ENCODE measurements at places on chromosomes 3 and 15.

DNA sequence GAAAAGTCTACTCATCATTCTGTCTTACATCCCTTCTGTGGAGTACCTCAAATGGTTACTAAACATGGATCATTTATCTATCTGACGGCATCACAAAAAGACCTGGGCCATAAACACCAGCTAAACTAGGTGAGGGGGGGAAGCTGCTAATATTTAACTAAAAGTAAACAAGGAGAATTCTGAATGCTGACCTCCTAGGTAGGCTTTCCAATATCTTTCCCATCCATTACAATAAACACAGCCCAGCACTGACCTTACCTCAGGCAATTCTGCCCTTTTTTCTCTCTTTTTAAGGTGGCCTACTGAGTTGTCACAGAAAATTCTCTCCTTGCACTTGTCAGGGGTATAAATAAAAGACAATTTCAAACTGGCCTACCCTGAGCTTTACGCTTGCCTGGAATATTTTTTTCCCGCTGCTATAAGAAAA, 33.1 kb downstream of the USF3 start:
- no peak for DNase-seq

DNA sequence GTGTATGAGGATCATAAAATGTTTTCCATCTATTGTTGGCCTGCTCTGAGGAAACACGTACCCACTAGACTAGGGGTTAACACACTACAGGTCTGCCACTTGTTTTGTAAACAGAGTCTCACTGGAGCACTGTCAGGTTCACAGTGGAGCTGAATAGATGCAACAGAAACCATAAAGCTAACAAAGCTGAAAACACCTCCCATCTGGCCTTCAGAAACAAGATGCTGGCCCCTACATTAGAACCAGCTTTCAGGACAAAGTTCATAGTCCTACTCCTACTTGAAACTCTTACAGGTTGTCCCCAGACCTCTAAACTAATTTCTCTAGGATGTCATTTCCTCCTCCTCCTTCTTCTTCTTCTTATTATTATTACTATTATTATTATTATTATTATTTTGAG, 42.3 kb downstream of the SNX4 start:
- DNase-seq: no peak

- no peak for DNase-seq
Observed at GRCh38 chr3:110381992-110382391, 689.6 kb upstream of the NECTIN3 start.

GRCh38 chr15:68232449-68232848, 2.9 kb upstream of the CLN6 start:
- no peak for DNase-seq

DNA sequence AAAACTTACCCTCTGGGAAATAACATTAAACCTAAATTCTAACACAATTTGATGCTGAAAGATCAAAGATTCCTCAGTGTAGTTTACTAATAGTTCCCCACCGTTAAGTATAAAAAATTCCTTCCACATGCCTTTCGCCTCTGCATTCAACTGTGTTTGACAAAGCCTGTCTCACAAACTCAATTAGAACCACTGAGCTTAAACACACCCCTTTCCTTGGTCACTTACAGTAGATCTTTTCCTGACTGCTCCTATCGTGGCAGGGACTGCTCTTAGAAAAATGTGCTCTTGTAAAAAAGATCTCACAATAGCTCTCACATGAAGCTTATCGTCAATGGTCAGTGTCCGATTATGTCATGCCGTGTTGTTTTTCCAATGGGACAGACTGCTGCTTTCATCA, 8.9 kb upstream of the KBTBD8 start:
- DNase-seq: no peak
